ENCODE measurements at places on chromosomes 7 and 10. TPM values are rescaled to one million over a fixed set of nuclear protein-coding genes. Genes with fewer than 3 reads are reported as not detected.

The TDRD1 gene
- not detected for total RNA-seq

The IRF5 gene
- not detected for total RNA-seq

The TLX1 gene
- total RNA-seq: not detected

The HDAC9 gene
- total RNA-seq: 27.9 TPM

The ANKMY2 gene
- total RNA-seq: 21.0 TPM

The NANOS1 gene
- total RNA-seq: 0.11 TPM

The FAM24A gene
- total RNA-seq: not detected

The HTR5A gene
- not detected for total RNA-seq

The TBC1D12 gene
- total RNA-seq: 5.8 TPM

- DNase-seq: no peak
- no peak overlapping the region for H3K27ac ChIP-seq
- H3K4me1 ChIP-seq: no peaks in the 10 kb centered on the region
Measured at GRCh38 chr7:117809958-117810357, 63.3 kb downstream of the CTTNBP2 start.

DNA sequence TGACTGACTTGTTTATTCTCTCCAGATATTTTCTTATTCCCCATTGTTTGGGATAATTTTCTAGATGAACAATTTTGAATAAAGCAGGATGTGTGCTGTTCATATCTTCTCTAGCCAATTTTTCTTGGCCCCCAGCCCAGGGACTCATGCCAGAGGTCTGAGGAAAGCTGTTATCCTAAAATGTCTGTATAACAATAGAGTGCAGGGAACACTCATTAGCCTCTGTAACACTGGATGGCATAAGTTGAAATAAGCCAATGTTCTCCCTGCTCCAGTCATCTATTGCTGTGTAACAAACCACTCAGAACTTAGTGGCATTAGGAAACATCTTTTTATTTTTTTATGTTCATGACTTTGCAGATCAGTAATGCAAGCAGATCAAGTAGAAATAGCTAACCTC is 121.7 kb upstream of the TRIM24 start:
- no peak overlapping the region for H3K4me3 ChIP-seq
- no peak overlapping the region for H3K27ac ChIP-seq
- no peaks in the 10 kb centered on the region for H3K4me1 ChIP-seq
- H3K36me3 ChIP-seq: peaks cover 9% of the 10 kb centered on the region
- DNase-seq: no peak

DNA sequence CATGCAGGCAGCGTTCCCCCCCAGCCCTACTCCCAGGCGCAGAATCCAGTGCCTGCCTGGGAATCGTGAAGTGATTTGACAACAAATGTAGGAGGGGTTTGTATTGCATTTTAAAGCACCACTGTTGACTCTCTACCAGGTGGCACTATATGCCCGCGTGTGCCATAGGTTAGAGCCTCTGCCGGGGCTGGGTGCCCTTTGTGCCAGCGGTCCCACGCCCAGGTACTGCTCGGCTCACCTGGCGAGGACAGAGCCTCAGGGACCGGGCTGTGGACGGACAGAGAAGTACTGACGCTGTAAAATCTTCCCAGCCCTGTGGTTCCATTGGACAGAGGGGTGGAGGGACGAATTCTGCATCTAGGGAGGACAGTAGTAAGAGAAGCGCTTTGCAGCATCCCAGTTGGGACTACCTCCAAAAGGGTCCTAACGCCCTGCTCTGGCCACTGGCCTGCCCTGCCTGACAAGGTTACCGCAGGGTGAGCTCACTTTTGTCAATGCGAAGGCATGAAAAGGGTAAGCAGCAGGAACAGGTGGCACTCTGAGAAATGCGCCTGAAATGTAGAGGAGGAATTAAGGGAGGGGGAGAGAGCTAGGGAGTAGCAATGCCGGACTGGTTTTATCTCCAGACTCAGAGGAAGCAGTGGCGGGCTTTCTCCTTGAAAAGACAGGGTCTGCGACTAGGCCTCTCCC is 788 bp upstream of the CACNA2D1 start:
- H3K27ac ChIP-seq: peak overlapping the region; percentile 70
- H3K4me1 ChIP-seq: peaks cover 39% of the 10 kb centered on the region
- peak overlapping the region; percentile 96 for H3K4me3 ChIP-seq
- no peaks in the 10 kb centered on the region for H3K36me3 ChIP-seq
- no peaks in the 10 kb centered on the region for H3K27me3 ChIP-seq

DNA sequence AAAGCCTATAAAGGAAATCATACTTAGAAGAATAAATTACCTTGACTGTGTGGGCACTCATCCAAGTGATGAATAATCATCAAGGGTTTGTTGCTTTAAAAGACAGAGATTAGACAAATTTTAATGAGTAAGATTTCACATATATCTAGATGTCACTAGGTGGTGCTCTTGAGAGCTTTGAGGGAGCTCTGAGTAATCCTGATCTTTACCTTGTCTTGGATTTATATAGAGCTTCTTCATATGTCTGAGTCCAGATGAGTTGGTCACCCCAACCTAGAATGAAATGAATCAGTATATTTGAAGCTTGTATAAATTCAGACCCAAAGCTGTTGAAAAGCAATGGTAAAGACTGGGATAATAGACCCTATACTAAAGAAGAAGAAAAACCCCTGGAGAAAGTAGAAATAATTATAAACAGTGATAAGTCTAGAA is 3.7 kb downstream of the AGR2 start:
- no peak overlapping the region for H3K27ac ChIP-seq
- no peaks in the 10 kb centered on the region for H3K27me3 ChIP-seq
- peak; percentile 84 for DNase-seq
- H3K4me3 ChIP-seq: no peak overlapping the region
- H3K36me3 ChIP-seq: no peaks in the 10 kb centered on the region

- H3K27ac ChIP-seq: no peak overlapping the region
- H3K4me1 ChIP-seq: no peaks in the 10 kb centered on the region
- no peaks in the 10 kb centered on the region for H3K27me3 ChIP-seq
- no peaks in the 10 kb centered on the region for H3K36me3 ChIP-seq
Measured at GRCh38 chr7:119270644-119271043, 1002.3 kb upstream of the KCND2 start.

GRCh38 chr10:112201334-112201733 is 17.8 kb upstream of the GPAM start:
- no peak for DNase-seq
- H3K4me1 ChIP-seq: peaks cover 33% of the 10 kb centered on the region
- no peak overlapping the region for H3K27ac ChIP-seq
- H3K27me3 ChIP-seq: peaks cover 6% of the 10 kb centered on the region

- no peak overlapping the region for H3K27ac ChIP-seq
- no peaks in the 10 kb centered on the region for H3K36me3 ChIP-seq
- peaks cover 29% of the 10 kb centered on the region for H3K27me3 ChIP-seq
- peaks cover 11% of the 10 kb centered on the region for H3K4me1 ChIP-seq
- DNase-seq: no peak
- H3K4me3 ChIP-seq: no peak overlapping the region
Measured at GRCh38 chr10:30373596-30374327, 24.7 kb upstream of the MTPAP start.

DNA sequence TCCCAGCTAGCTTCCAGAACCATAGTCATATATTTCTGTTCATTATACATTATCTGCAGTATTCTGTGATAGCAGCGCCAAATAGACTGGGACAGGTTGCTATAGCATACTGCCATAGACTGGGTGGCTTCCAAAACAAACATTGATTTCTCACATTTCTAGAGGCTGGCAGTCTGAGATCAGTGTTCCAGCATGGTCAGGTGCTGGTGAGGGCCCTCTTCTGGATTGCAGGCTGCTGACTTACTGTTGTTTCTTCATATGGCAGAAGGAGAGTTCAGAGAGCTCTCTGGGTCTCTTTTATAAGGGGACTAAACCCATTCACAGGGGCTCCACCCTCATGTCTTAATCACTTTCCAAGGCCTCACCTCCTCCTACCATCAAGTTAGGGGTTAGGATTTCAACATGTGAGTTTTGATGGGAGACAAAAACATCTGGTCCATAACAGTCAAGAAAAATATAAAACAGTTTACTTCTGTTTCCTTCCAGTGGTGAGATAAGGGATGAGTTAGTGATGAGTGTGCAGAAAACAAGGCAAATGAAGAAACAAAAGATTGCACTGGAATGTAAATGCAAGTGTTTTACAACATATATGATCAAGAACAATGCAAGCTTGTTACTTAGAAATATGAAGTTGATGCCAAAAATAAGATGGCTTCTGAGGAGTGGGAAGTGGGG is 399.0 kb upstream of the C7orf33 start:
- no peaks in the 10 kb centered on the region for H3K27me3 ChIP-seq
- no peaks in the 10 kb centered on the region for H3K4me1 ChIP-seq
- no peaks in the 10 kb centered on the region for H3K36me3 ChIP-seq

GRCh38 chr7:5678295-5679047 is 103.0 kb downstream of the RNF216 start:
- no peaks in the 10 kb centered on the region for H3K27me3 ChIP-seq
- H3K4me1 ChIP-seq: peaks cover 21% of the 10 kb centered on the region
- DNase-seq: no peak
- peak overlapping the region; percentile 54 for H3K27ac ChIP-seq
- H3K4me3 ChIP-seq: no peak overlapping the region

GRCh38 chr7:1691096-1691495 is 21.0 kb downstream of the ELFN1 start:
- H3K4me3 ChIP-seq: no peak overlapping the region
- H3K27ac ChIP-seq: no peak overlapping the region
- no peaks in the 10 kb centered on the region for H3K27me3 ChIP-seq
- H3K36me3 ChIP-seq: no peaks in the 10 kb centered on the region

GRCh38 chr10:119860866-119861607 is 11.6 kb downstream of the MCMBP start:
- DNase-seq: no peak
- no peaks in the 10 kb centered on the region for H3K27me3 ChIP-seq
- H3K4me1 ChIP-seq: peaks cover 58% of the 10 kb centered on the region
- peaks cover 21% of the 10 kb centered on the region for H3K36me3 ChIP-seq

DNA sequence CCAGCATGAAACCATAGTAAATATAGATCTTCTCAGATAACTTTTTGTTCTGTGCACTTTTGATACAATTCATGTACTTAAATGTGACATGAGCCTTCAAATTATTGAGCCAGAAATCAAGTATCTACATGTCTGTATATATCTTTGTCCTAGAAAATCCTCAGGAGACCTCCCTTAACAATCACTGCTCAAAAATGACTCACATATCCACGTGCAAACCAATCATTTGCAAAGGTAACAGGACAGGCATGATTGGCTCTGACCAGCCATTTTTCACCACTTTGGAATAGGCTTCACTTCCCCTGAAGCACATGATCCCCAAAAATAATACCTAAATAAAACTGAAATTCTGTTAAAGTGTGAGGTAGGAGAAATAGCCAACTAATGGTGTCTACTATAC is 902.5 kb downstream of the PCDH15 start:
- no peaks in the 10 kb centered on the region for H3K36me3 ChIP-seq
- no peak overlapping the region for H3K27ac ChIP-seq
- H3K4me1 ChIP-seq: no peaks in the 10 kb centered on the region
- DNase-seq: no peak
- H3K27me3 ChIP-seq: no peaks in the 10 kb centered on the region
- no peak overlapping the region for H3K4me3 ChIP-seq

DNA sequence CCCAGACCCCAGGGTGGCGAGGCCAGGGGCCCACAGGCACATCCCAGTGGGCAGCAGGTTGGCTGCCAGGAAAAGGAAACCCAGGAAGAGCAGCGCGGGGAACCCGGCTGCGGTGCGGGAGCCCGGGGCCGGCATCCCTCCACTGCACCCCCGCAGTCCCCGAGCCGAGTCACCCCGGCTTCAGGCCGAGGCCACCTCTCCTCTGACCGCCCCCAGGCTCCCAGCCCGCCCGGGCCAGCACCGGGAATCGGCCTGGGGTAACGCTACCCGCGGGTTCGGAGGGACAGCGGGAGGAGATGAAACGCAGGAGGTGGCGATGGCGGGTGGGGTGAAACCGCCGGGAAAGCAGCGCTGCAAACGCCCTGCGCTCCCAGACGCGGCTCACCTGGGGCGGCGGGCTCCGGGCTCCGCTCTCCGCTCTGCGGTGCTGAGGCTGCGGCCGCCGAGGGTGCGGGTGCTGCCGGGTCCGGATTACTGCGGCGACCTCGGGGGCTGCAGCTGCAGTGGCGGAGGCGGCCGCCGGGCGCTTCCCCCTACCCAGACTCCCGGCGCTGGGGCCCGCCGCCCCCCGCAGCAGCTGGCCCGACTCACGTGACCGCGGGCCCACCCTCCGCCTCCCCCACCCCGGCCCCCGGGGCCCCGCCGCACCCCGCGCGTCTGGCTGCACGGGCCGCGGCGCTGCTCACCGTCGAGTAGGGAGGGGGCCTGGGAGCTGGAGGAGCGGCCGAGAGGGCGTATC is at the start of gene SCRN1:
TSS of gene SCRN1 (minus strand) at position 545 of the 739 bp plus-strand sequence. CDS start 20,734 bp downstream, outside the sequence.
- H3K4me3 ChIP-seq: peak within 1 kb of the TSS; percentile 92
- H3K4me1 ChIP-seq: peaks cover 45% of the 10 kb centered on the region
- H3K27me3 ChIP-seq: no peaks in the 10 kb centered on the region
- DNase-seq: no peak

DNA sequence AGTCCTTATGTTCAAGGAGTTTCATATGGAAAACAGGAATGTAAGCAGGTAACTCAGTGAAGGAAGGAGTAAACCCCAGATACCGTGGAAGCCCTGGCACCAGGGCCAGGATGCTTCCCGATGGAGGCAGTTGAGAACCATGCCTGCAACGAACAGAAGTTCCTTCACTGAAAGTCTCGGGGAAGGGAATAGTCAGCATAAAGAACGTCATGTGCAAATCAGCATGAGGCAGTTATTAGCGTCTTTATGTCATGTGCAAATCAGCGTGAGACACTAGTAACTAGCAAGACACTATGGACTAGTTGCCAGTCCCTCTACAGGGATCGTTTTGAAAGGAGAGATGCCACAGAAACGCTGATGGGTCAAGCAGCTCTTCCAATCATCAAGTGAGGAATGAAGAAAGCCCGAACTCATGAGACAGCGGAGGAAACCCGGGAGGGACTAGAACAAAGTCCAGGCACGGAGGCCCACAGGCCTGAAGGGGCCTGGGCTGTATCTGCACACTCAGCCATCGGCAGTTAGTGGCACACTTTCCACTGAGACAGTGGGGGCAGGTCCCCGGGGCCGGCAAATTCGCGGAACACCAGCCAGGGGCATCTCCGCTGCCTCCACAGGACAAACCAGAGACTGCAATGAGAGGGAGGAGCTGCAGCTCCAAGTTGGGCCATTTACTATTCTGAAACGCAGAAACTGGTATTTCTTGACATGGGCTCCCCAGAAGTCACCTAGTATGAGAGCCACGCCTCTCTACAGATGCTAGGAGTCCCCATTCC is 109.6 kb downstream of the SFMBT2 start:
- H3K4me1 ChIP-seq: no peaks in the 10 kb centered on the region
- no peak overlapping the region for H3K27ac ChIP-seq
- H3K36me3 ChIP-seq: no peaks in the 10 kb centered on the region

DNA sequence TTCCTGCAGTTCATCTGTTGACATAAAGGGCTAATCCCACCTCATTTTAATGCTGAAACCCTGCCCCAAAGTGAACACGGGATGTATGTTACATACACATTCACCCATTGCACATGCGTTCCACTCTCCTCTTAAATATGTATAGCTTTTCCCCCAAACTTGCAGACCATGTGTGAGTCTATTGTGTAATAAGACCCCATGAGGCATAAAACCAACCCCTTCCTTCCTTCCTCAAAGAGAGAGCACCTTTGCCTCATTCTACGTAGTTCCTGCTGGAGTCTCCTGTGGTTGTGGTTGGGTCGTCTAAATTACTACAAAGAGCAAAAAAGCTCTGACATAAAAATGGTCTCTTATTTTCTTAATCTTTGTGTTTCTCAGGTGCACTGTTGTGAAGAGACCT is 345.7 kb upstream of the KLF6 start:
- H3K4me3 ChIP-seq: no peak overlapping the region
- peaks cover 1% of the 10 kb centered on the region for H3K27me3 ChIP-seq
- peaks cover 27% of the 10 kb centered on the region for H3K4me1 ChIP-seq
- peaks cover 27% of the 10 kb centered on the region for H3K36me3 ChIP-seq

GRCh38 chr7:10845225-10845624 is 128.4 kb upstream of the PHF14 start:
- peaks cover 7% of the 10 kb centered on the region for H3K36me3 ChIP-seq
- H3K27ac ChIP-seq: no peak overlapping the region
- no peaks in the 10 kb centered on the region for H3K4me1 ChIP-seq
- DNase-seq: no peak
